ENCODE measurements at places on chromosomes 7 and 10. TPM values are rescaled to one million over a fixed set of nuclear protein-coding genes. Genes with fewer than 3 reads are reported as not detected.

Gene ANKRD30A
- total RNA-seq: not detected

Gene GIMAP7
- 64.2 TPM for total RNA-seq

Gene PAPSS2
- total RNA-seq: not detected

Gene EPO
- not detected for total RNA-seq

DNA sequence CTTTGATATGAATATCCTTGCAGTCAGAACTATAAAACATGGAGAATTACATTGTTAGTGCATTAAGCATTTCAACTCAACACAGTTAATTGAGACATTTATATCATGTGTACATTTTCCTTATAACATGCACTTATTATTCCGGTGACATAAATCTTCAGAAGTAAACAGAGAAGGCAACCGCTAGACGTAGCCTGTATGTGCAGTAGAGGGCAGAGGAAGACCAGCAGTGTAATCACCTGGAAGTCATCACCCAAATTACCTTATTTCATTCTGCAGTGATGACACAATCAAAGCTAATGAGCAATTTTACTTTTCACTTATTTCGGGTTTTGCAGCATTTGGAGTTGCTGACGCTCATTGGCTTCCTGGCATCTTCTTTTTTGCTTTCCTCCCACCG is 394.6 kb downstream of the SDK1 start:
- no peaks in the 10 kb centered on the region for H3K4me1 ChIP-seq
- DNase-seq: no peak
- H3K27ac ChIP-seq: no peak overlapping the region
- H3K4me3 ChIP-seq: no peak overlapping the region
- peaks cover 2% of the 10 kb centered on the region for H3K27me3 ChIP-seq

DNA sequence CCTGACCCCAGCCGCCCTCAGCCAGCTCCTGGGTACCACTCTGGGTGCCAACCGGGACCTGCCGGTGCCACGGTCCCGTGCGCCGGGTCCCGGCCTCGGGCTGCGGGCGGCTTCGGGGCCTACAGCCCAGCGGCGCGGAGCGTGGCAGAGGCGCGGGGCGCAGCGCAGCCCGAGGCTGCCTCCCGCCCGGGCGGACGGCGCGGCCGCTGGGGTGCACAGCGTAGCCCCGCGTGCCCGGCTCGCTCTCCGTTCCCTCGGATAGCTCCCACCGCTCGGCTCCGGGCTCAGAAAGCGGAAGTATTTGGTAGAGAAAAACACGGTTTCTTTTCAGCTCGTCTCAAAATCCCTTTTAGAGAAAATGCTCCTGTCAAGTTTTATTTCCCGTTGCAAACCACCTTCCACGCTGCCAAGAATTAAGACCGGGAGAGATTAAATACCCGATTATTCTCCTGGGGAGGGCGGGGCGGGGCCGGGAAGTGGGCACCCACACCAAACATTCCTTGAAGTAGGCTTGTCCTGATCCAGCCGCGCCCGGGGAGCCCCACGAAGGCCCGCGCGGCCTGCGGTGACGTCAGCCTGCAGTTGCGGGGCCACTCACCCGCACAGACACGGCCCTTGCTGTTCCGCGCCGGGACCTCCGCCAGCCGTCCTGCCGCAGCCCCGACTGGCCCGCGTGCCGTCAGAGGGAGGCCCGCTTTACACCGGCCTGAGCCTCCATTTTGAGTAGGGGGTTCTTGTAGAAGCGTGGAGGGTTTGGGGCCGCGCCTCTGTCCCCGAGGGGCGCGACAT is 7.2 kb downstream of the HOXA13 start:
- no peak overlapping the region for H3K27ac ChIP-seq
- peaks cover 37% of the 10 kb centered on the region for H3K4me1 ChIP-seq
- no peak overlapping the region for H3K4me3 ChIP-seq
- no peak for DNase-seq
- H3K36me3 ChIP-seq: no peaks in the 10 kb centered on the region

- no peaks in the 10 kb centered on the region for H3K36me3 ChIP-seq
- H3K4me3 ChIP-seq: no peak overlapping the region
- no peaks in the 10 kb centered on the region for H3K4me1 ChIP-seq
- H3K27ac ChIP-seq: no peak overlapping the region
These were observed 28.1 kb downstream of the COL13A1 start for GRCh38 chr10:69829775-69830174.

GRCh38 chr7:607938-608337 is 88.3 kb upstream of the PDGFA start:
- H3K36me3 ChIP-seq: no peaks in the 10 kb centered on the region
- H3K27me3 ChIP-seq: no peaks in the 10 kb centered on the region
- peak overlapping the region; percentile 48 for H3K27ac ChIP-seq
- no peak overlapping the region for H3K4me3 ChIP-seq
- H3K4me1 ChIP-seq: peaks cover 49% of the 10 kb centered on the region

DNA sequence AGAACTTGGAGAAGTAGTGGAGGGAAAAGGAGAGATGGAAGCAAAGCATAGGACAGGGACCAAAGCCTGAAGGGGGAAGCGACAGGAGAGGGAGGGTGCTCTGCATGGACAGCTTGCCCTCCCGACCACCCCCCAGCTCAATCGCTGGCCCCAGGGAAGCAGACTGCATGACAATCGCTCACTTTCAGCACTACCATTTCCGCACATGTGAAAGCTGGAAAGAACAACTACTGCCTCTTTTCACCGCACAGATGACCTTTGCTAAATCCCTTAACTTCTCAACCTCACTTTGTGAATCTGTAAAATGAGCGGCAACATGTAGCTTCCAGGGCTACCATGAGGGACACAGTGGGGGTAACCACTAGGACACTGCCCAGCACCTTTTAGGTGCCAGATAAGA is 17.1 kb downstream of the VOPP1 start:
- no peaks in the 10 kb centered on the region for H3K27me3 ChIP-seq
- peaks cover 88% of the 10 kb centered on the region for H3K4me1 ChIP-seq
- H3K4me3 ChIP-seq: no peak overlapping the region
- DNase-seq: no peak

DNA sequence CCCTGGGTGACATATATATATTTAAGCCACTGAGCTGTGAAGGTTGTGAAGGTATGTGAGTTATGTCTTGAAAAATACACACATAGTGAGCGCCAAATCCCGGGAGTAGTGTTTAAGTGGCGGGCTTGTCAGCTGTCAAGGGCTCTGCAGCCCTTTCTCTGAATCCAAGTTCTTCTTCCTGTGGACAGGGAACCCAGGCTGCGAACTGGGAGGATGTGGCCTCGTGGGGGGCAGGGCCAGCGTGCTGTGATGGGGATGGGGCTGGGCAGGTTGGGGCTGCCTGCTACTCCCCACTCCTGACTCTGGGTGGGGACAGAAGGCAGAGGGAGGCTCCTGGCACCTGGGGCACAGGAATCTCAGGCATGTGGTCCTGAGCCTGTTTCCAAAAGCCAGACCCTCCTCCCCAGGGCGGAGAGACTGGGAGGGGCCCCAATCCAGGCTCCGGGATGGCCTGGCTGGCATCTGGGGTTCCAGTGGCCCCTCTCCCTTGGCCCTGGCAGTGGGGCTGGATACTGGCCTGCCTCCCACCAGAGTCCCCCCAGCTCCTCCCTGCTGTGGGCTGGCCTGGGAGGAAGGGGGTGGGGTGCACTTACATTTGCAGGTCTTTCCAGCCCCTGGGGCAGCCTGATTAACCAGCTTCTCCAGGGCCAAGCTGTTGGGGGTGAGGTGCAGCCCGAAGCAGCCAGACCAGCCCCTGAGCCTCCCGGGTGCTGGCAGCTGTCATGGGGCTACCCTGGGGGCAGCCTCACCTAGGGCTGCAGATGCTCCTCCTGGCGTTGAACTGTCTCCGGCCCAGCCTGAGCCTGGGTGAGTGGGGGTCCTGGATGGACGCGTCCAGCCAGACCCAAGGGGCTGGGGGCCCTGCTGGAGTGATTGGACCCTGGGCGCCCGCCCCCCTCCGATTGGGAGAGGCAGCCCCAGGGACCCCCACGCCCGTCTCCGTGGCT is at the start of gene UPK3B:
TSS of gene UPK3B (plus strand) at position 622 of the 947 bp plus-strand sequence. CDS start at position 723, 101 bp downstream.
- no peak for DNase-seq
- no peak within 1 kb of the TSS for H3K27ac ChIP-seq
- H3K4me3 ChIP-seq: no peak within 1 kb of the TSS
- H3K4me1 ChIP-seq: no peaks in the 10 kb centered on the region
- no peaks in the 10 kb centered on the region for H3K27me3 ChIP-seq
- no peaks in the 10 kb centered on the region for H3K36me3 ChIP-seq

- H3K27me3 ChIP-seq: no peaks in the 10 kb centered on the region
- no peaks in the 10 kb centered on the region for H3K4me1 ChIP-seq
- no peak overlapping the region for H3K4me3 ChIP-seq
- DNase-seq: no peak
- no peak overlapping the region for H3K27ac ChIP-seq
These were observed 22.5 kb downstream of the TRDMT1 start for GRCh38 chr10:17179002-17179401.

DNA sequence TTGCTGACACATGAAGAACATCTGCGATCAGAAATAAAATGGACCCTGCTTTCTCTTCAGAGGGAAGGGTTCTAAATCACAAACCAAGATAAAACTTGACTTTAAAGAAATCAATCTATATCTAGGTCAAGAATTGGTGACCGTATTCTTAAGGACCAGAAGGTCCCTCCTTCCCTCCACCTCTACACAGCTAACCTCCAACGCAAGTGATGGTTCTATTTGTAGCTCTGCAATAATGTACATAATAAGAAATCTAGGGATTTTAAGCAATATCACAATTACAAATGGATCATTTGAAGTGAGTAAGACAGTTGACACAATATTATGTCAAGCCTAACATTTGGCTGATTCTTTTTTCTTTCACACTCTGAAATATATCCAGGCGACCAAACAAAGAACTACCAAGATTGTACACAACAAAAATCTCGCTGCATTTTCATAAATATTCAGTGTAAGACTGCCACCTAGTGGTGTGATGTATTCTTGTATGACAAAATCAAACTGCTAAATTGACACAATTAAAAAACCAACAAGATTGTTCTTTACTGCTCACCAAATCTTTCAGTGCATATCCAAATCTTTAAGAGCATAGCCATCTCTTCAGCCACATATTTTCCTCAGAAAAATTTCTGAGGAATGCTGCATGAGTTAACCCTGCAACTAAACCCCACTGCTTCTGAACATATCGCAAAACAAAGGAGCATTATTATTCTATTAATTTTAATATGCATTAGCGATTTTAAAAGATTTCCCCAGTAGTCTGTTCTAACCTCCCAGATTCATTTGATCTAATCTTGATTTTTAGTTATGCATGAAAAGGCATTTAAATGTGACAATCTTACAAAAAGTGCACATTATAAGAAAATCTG is 44.5 kb downstream of the ICA1 start:
- no peaks in the 10 kb centered on the region for H3K4me1 ChIP-seq
- H3K4me3 ChIP-seq: peak overlapping the region; percentile 27
- H3K27me3 ChIP-seq: no peaks in the 10 kb centered on the region
- no peaks in the 10 kb centered on the region for H3K36me3 ChIP-seq
- DNase-seq: peak; percentile 72

- H3K27ac ChIP-seq: no peak overlapping the region
- no peak overlapping the region for H3K4me3 ChIP-seq
- no peaks in the 10 kb centered on the region for H3K36me3 ChIP-seq
- no peaks in the 10 kb centered on the region for H3K4me1 ChIP-seq
- H3K27me3 ChIP-seq: peaks cover 5% of the 10 kb centered on the region
- DNase-seq: no peak
These were observed 6.0 kb downstream of the ASB4 start for GRCh38 chr7:95491634-95492314.

- H3K27ac ChIP-seq: no peak overlapping the region
- no peaks in the 10 kb centered on the region for H3K27me3 ChIP-seq
- H3K4me1 ChIP-seq: no peaks in the 10 kb centered on the region
- H3K4me3 ChIP-seq: no peak overlapping the region
- H3K36me3 ChIP-seq: peaks cover 14% of the 10 kb centered on the region
These were observed 28.2 kb downstream of the IL15RA start for GRCh38 chr10:5949009-5949759.

GRCh38 chr7:81669476-81670105 is 100.3 kb downstream of the HGF start:
- H3K27ac ChIP-seq: no peak overlapping the region
- H3K36me3 ChIP-seq: no peaks in the 10 kb centered on the region
- DNase-seq: no peak
- H3K4me3 ChIP-seq: no peak overlapping the region
- H3K4me1 ChIP-seq: no peaks in the 10 kb centered on the region
- no peaks in the 10 kb centered on the region for H3K27me3 ChIP-seq

DNA sequence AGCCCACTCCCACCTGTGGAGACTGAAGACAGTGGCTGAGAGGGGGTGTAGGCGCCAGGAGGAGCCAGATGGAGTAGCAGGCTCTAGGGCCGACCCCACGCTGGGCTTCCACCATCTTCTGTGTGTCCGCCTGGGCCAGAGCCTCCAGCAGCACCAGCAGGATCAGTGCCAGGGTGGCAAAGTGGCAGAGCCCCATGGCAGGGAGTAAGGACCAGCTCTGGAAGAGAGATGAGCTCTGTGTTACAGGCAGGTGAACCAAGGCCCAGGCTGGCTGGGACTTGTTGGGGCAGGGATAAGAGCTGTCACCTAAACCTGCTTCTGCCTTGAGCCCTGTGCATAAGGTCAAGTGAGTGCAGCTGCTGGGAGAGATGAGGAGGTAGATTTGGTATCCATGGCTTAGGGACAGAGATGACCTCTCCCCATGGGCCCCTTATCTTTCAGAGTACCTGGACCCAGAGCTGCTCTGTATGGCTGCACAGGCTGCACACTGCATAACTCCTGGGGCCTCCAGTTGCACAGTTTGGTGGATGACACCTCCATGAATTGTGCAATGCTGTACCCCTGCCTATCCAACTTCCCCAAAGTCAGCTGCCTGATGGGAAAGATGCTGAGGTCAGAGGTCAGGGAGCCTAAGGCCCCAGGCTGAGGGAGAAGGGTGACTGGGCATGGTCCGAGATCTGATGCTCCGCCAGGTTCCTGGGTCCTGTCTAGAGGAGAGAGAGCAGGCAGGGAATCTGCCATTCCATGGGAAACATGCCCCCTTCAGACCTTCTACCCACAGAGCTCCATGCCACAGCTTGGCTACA is 7.4 kb upstream of the SAMD8 start:
- no peaks in the 10 kb centered on the region for H3K36me3 ChIP-seq
- H3K4me1 ChIP-seq: no peaks in the 10 kb centered on the region
- H3K4me3 ChIP-seq: no peak overlapping the region
- DNase-seq: no peak
- H3K27ac ChIP-seq: no peak overlapping the region
- no peaks in the 10 kb centered on the region for H3K27me3 ChIP-seq

DNA sequence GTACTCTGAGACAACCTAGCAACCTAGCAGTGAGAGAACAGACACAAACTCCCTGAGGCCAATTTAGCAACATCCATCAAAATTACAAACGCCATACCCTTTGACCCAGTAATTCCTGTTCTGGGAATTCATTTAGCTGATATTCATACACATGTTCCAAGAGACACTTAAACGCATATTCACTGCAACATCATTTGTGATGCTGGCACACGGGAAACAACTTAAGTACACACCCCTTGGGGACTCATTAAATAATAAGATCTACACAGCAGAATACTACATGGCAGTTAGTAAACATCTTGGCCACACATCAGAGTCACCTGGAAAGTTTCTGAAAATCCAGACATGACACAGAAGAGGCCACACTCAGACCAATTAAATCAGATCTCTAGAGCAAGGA is 17.6 kb downstream of the NUDCD3 start:
- H3K27ac ChIP-seq: no peak overlapping the region
- H3K4me1 ChIP-seq: peaks cover 12% of the 10 kb centered on the region
- no peaks in the 10 kb centered on the region for H3K27me3 ChIP-seq

DNA sequence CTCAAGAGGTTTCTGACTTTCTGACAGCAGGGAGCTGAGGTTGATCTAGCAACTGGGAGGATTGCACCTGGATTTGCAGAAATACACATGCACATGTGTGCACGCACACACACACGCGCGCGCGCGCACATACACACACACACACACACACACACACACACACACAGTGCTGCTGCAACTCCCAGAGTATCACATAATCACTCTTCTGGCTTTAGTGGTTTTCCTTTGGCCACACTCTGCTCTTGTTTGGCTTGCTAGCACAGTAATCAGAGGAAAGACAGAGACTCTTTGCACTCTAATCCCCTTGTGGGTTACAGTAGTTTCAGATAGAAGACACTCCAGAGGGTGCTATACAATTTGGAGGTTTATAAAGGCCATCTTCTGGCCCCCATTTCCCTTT is 705.0 kb downstream of the AUTS2 start:
- H3K4me1 ChIP-seq: no peaks in the 10 kb centered on the region
- H3K27me3 ChIP-seq: no peaks in the 10 kb centered on the region

All from CD4-positive, CD25-positive, alpha-beta regulatory T cell (primary cell).